NCI-H1417 (cell line): ENCODE measurements at places on chromosomes 5 and 9.

DNA sequence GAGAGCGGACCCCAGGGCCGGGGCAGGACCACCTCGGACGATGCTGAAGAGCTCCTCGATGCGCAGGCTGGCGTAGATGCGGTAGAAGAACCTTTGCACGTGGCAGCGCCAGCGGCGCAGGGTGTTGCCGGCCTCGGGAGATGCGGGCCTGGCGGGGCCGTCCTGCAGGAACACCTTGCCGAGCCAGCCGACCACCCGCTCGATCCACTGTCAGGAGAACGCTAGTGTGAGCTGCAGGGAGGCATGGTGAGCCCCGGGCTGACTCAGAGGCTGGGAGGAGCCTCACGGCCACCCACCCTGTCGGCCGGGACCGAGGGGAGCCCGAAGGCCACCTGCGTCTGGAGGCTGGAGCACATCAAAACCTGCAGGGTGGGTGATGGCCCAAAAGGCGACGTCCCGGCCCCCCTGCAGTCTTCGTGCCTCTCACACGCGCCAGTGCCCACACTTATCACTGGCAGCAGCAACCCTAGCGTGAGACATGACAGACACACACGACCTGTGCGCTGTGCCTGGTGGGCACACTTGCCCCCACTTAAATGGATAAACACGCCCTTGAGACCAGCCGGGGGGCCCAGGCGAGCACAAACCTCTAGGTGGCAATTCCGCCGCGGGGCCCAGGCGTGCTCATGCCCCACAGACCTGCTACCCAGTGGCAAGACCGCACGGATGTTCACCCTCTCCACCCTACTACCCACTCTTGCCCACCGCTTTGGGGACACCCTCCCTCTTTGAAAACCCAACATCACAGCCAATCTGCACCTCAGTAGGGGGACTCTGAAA is 3.3 kb downstream of the ANAPC2 start:
- DNase-seq: no peak

GRCh38 chr5:135203593-135204036 is 169.6 kb upstream of the PITX1 start:
- peak; percentile 21 for DNase-seq

GRCh38 chr5:33936004-33936380 is 194 bp upstream of the RXFP3 start:
- DNase-seq: peak; percentile 67

GRCh38 chr5:179599100-179599499 is 24.4 kb downstream of the HNRNPH1 start:
- DNase-seq: no peak

GRCh38 chr9:110923601-110924000 is 114.7 kb downstream of the LPAR1 start:
- no peak for DNase-seq

DNA sequence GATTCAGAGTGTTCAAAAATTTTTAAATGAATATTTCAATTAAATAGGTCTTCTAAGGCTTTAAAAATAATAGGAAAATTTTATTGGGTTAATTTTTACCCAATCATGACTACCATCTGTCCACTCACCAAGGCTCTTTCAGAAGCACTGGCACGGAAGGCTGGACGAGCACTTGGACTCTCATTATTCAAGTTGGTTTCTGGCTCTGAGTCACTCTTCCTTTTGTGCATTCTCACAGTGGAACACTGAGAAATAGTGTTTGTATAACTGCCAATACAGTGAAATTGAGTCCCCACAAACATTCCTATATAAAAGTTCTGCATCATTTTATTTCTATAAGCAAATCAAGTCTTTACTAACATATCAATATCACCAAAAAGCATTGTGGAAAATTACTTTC is 1149.0 kb downstream of the EFNA5 start:
- DNase-seq: no peak

DNA sequence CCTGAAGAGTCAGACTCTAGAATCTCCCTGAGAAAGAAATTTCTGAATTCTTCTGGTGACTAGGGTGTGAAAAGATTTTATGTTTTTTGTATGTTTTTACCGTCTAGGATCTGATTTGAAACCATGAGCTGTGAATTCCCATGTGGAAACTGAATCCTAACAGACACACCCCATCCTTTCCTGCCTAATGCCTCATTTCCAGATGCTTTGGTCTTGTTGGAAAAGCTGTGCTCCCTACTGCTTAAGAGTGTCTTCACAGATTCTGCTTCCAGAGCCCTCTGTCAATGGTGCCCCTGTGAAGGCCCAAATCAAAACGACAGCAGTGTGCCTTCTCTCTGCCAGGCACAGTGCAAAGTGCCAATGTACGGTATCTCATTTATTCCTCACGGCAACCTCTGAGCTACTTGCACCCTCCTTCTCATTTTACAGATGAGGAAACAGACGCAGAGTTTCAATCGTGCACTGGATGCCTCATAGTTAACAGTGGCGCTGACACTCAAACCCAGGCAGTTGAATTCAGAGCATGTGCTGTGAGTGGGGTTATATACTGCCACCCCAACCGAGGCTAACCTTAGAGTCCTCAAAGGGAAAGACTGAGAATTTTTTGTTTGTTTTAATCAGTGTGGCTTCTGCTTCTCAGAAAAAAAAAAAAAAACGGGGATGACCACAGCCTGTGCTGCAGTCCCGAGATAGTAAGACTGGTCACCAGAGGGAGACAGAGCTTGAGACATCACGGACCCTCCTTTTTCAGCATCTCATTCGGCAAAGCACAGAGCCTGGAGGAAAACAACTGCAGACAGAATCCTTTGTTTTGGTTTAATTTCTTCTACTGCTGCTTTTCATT is 188.4 kb downstream of the SNCAIP start:
- peak; percentile 7 for DNase-seq

DNA sequence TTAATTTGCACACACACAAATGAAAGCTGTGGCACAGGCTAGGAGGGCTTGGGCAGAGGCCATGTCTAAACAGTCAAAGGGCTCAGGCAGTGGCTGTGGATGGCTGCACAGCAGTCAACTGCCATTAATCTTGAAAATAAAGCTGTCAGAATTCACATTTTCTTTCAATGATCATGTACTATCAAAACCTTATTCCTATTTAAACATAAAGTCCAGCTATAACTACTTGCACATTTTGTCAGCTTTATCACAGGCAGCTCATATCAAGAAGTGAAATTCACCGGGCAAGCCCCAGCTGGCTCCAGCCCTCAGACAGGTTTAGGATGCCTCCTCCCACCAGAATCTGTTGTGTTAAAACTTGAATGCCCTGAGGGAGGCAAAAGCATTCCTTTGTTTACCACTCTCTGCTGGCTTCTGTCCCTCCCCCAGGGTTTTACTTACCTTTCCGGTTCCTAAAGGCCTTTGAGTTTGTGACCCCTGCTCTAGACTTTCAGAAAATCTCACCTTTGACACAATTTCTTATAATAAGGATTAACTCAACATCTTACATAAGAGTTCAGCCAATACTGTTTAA is 54.9 kb upstream of the GRAMD2B start:
- DNase-seq: peak; percentile 32

- DNase-seq: no peak
Observed at GRCh38 chr9:21684231-21684630, 118.2 kb upstream of the MTAP start.
